ENCODE measurements at places on chromosomes 2 and 18.

DNA sequence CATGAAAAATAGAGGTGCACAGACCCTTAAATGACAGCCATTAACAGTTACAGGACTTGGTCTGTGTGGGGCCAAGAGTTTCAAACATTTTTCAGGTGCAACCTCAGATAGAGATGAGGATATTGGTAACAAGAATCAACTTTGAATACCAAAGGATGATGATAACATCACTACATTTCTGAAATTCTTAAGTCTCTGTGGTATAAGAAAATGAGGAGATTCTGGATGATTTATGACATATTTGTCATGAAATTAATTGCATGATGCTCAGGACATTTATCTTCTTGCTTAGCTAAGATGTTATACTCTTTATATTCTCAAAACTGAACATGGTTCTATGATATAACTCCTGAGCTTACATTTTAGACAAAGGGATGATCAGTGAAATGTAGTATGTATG lies 471.8 kb upstream of the CWC22 start:
- no peak for DNase-seq

GRCh38 chr18:7896161-7896560 lies 329.0 kb downstream of the PTPRM start:
- DNase-seq, result no peak

- DNase-seq, result no peak
Measured at GRCh38 chr2:238458651-238459050, 31.9 kb downstream of the ASB1 start.

GRCh38 chr18:61502472-61502871 lies 169.2 kb downstream of the CDH20 start:
- peak; percentile 70 for DNase-seq

- DNase-seq, result no peak
Measured at GRCh38 chr2:48397846-48398245, 132.1 kb upstream of the STON1 start.

- peak; percentile 8 for DNase-seq
Measured at GRCh38 chr2:102544182-102544581, 71.2 kb downstream of the SLC9A4 start.

DNA sequence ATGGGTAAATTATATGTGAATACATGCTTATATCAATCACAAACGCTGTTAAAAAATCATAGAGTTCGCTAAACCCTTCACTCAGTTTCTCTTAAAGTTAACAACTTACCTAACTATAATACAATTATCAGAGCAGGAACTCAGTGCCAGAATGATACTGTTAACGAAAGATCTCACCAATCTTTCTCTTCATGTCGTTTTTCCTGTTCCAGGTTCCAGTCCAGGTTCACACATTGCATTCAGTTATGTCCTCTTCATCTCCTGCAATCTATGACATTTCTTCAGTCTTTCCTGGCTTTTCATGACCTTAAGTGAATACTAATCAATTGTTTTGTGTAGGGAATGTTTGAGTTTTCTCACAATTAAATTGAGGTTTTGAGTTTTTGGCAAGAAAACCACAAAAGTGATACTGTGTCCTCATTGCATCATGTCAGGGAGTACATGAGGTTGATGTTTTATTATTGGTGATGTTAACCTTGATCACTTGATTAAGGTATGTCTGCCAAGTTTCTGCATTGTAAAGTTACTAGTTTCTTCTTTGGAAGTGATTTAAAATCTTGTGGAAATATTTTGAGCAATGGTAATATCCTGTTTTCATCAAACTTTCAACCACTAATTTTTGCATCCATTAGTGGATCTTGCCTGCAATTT lies 131.9 kb downstream of the ESCO1 start:
- no peak for DNase-seq

GRCh38 chr2:36438449-36438977 lies 82.9 kb downstream of the CRIM1 start:
- peak; percentile 91 for DNase-seq

DNA sequence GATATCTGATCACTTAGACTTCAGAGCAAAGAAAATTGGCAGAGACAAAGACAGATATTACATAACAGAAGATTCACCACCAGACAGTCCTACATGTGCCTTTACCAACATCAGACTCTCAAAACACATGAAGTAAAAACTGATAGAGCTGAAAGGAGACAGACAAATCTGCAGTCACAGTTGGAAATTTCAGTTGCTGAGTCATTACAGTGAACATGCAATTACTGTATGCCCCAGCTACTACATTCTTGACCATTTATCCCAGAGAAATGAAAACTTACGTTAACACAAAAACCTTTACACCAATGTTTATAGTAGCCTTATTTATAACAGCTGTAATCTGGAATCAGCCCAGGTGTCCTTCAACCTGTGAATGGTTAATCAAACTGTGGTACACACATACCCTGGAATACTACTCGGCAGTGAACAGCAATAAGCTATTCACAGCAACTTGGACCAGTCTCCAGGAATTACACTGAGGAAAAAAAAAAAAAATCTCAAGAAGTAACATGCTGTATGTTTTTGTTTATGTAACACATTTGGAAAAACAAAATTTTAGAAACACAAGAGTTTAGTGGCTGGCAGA lies 7.5 kb upstream of the SCLY start:
- DNase-seq, result peak; percentile 14

DNA sequence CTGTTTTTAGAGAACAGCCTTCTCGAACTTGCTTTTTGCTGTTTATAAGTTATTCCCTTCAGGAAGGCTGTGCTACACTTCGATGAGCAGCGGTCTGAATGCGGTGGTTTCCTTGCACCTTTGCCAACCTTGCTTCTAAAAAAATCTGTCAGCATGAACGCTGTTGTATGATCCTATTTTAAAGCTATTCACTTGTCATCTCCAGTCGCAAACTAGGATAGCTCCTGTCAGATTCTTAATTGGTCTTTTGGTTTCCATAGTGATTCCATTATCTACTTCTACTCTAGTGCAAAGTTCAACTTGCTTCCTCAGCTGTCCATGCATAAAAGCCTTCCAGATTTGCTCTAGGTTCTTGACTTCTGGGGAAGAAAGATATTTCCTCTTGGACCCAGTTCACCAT lies 76.3 kb upstream of the GALNT3 start:
- DNase-seq, result no peak

DNA sequence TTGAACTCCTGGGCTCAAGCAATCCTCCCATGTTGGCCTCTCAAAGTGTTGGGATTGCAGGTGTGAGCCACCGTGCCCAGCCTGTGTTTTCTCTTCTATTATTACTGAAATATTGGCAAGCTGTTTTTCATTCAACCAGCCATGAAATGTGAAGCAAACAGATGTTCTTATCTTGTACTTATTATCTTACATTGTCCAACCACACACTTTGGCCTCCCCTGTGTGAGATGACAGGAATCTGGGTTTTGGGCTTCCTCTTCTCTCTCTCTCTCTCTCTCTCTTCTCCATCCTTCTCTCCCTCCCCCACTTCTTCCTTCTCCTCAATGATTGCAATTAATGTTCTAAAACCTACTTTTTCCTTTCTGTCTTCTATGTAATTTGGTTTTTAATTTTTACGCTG lies 33.1 kb downstream of the RAMP1 start:
- DNase-seq, result no peak

- no peak for DNase-seq
Measured at GRCh38 chr2:120231974-120232635, 8.9 kb upstream of the TMEM185B start.

DNA sequence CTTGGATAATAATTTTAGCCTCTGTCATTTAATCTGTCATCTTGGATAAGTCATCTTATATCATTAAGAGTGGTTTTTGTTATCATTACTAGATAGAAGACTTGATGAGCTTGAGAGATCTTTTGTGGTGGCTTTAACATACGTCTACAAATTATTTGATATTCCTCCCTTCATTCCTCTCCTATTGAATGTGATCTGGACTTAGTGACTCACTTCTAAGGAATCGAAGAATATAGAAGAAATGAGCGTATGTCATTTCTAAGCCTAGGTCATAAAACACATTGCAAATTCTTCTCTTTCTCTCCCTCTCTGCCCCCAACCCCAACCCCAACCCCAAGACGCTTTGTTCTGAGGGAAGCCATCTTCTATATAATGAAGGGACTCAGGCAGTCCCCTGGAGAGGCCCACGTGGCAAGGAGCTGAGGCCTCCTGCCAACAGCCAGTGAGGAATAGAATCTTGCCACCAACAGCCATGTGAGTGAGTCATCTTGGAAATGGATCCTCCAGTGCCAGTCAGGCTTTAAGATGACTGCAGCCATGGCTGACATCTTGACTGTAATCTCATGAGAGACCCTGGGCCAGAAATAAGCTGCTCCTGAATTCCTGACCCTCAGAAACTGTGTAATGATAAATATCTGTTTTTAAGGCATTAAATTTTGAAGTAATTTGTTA lies 221.6 kb upstream of the SP5 start:
- no peak for DNase-seq

GRCh38 chr18:3903337-3903736 lies 453.4 kb downstream of the TGIF1 start:
- peak; percentile 31 for DNase-seq

- peak; percentile 16 for DNase-seq
Measured at GRCh38 chr2:151260573-151261230, 961 bp downstream of the RBM43 start.

- DNase-seq, result no peak
Measured at GRCh38 chr2:58099096-58099769, 52.6 kb downstream of the VRK2 start.

DNA sequence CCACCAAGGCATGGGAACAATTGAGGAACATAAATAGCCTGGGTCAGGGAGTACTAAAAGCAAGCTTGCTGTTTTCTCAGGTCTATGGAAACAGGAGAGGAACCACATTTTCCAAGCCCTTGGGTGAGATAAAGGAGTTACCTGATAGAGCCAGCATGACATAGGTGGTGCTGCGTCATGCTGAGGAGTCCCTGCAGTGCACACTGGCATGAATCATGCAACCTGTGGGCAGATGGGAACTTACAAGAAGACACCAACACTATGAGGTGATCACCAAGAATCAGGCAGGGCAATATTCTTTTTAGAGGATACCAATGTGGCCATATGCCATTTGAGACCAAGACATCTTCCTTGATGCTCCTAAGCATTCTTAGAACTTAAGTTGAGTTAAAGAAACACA lies 531.8 kb downstream of the ZEB2 start:
- DNase-seq, result no peak

DNA sequence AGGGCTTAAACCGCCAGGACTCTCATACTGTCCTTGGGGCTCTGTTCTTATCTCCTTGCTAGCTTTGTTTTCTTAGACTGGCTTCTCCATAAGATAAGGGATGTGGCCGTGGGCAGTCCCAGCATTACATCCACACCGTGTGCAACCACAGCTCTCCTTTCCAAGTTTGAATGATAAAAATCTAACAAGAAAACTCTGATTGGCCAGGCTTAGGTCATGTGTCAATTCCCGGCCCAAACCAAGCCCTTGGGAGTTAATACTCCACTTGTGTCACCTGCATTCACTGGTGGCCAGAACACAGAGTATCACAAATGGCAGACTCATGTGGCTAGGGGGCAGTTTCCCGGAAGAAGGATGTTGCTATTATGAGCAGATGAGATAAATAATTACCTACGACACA lies 43.2 kb upstream of the KDM3A start:
- no peak for DNase-seq

GRCh38 chr2:23106242-23106785 lies 278.7 kb upstream of the KLHL29 start:
- no peak for DNase-seq

- DNase-seq, result no peak
Measured at GRCh38 chr18:5380586-5380985, 85.1 kb upstream of the ZBTB14 start.

DNA sequence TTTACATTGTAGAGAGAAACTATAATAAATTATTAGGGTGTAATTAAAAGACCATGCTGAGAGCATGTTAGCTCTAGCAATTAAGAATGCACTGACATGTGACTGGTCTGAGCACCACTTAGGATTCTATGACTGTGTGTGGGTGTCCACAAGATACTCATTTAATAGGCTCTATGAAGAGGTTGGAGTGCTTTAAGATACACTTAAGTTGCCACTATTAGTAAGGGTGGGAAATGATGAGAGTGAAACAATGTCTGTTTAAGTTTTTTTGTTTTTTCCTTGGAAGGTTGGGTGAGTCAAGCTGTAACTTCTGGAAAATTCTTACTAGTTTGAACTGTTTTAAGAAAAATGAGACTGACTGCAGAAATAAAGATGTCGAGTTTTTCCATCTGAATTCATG lies 1.8 kb upstream of the FAP start:
- DNase-seq, result no peak

DNA sequence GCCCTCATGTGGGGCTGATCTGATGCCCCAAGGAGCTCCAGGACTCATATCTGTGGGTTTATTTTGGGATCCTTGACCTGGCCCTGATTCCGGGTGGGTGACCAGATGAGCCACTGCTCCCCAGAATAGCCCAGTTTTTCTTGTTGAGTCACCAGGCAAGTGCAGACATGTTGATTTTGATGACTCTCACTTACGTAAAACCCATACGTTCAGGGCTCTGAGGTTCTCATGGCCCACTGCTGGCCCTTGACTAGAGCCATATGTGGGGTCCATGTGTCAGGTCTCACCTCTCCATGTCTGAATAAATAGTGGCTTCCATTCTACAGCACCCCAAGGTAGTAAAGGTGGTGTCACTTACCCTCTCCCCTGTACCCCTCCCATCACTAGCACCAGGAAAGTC lies 41.9 kb downstream of the CDC42EP3 start:
- no peak for DNase-seq

DNA sequence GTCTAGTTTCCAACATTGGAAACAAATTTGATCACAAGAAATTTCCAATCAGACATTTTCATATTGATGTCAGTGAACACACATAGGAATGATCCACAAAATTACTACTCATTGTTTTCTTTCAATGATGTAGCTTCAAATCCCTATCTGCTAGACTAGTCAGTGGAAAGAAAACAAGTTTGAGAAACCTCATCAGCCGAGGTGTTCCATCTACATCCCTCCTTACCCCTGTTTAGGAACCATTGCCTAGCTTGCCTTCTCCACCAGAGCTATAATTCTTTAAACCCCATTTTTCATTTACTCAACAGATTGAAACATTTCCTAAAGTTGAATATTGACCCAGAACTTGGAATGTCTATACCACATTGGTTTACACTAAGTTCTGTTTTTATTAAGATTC lies 45.3 kb downstream of the HNMT start:
- DNase-seq, result no peak

GRCh38 chr2:54772110-54772509 lies 48.6 kb downstream of the EML6 start:
- peak; percentile 84 for DNase-seq

- DNase-seq, result no peak
Measured at GRCh38 chr2:31054842-31055388, 83.3 kb downstream of the GALNT14 start.

GRCh38 chr2:104856086-104856972 lies 2.4 kb downstream of the POU3F3 start:
- no peak for DNase-seq

GRCh38 chr2:134795765-134796164 lies 42.7 kb upstream of the ACMSD start:
- DNase-seq, result no peak

- DNase-seq, result no peak
Measured at GRCh38 chr2:105570757-105571156, 171.9 kb upstream of the FHL2 start.

- no peak for DNase-seq
Measured at GRCh38 chr2:18271370-18272147, 288.9 kb downstream of the RDH14 start.

- DNase-seq, result no peak
Measured at GRCh38 chr2:123546353-123546752, 478.7 kb upstream of the CNTNAP5 start.

All from RKO (cell line).